Activated naive CD8-positive, alpha-beta T cell treated with anti-CD3 and anti-CD28 coated beads, Interleukin-2, amount 50 U/mL, for 24 hours (primary cell): ENCODE measurements at places on chromosomes 2 and 18.
A peak's percentile ranks its signal among the peaks of the same experiment; 100 is the strongest.

- DNase-seq: no peak
Measured at GRCh38 chr2:47488870-47489584, 86.1 kb downstream of the MSH2 start.

- DNase-seq: no peak
Measured at GRCh38 chr2:12615509-12615908, 101.2 kb upstream of the TRIB2 start.

GRCh38 chr2:150978053-150978452 is 283.6 kb downstream of the RBM43 start:
- no peak for DNase-seq

DNA sequence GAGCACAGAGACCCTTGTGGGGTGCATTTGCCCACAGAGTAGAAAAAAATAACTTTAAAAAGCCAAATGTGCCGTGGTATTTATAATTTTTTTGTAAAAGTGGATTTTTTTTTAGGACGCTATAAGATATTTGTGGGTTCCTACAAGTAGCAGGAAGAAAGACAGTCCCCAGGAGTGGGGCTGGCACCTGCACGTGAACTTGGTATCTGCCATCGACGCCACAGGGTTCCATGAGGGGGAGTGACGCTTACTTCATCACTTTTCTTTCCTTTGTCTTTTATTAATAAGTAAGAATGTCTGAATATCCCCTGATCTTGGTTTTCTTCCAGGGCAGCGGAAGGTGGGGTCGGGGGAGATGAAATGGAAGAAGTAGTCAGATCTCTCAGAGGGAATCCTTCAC is 207.0 kb downstream of the TWIST2 start:
- no peak for DNase-seq

DNA sequence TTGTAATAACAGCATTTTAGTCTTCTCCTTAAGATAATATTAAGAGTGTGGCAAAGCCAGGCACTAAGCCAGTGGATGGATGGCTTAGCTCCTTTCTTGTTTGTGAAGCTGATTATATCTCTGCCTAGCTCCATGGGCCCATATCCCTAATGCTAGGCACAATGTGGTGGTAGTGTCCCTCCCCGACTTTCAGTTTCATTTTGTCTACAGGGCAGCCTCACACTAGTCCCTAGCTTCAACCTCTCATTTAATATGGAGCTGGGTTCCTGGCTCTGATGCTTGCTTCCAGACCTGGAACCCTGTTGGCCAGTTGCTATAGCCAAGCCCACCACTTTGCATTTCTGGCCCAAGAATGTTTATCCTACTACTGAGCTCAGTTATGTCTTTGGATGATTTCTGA is 437.0 kb upstream of the MEIS1 start:
- no peak for DNase-seq

DNA sequence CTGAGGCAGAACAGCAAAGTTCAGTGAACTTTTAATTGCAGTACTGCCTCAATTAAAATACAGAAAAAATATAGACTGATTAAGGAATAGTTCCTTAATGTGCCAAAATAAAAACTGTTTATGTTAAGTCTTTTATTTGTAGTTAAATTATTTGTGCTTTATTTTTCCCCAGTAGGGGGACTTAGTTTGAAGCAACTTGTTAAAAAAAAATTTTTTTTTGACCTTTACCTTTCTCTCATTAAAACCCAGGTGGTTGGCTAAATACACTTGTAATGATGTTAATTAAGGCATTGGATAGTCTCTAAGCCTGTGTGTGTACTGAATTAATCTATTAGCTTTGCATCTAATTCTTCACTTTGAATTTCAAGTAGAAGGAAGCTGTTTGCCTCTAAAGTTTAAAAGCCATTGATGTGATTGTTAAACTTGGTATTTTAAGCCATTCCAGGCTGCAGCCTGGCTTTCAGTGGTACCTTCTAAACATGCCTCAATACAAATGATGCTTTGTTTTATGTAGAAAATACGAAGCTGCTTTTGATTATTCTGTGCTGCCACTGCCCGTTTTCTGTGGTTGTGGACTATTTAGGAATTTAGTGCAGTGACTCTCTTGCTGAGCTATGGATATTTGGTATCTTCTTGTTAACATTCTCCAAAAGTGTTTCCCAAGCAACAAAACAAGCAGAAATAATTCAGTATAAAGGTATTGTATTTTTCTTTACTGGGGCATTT is 102.9 kb downstream of the TANC1 start:
- DNase-seq: no peak

GRCh38 chr2:42105330-42106256 is 57.8 kb downstream of the PKDCC start:
- DNase-seq: peak; percentile 69

GRCh38 chr2:190637281-190637734 is 11.6 kb upstream of the NAB1 start:
- no peak for DNase-seq

GRCh38 chr2:172086241-172087206 is 1.2 kb downstream of the DLX1 start:
- peak; percentile 47 for DNase-seq

GRCh38 chr2:46632349-46632748 is 153.0 kb downstream of the TMEM247 start:
- no peak for DNase-seq

GRCh38 chr2:43019025-43019367 is 207.4 kb downstream of the ZFP36L2 start:
- DNase-seq: no peak

DNA sequence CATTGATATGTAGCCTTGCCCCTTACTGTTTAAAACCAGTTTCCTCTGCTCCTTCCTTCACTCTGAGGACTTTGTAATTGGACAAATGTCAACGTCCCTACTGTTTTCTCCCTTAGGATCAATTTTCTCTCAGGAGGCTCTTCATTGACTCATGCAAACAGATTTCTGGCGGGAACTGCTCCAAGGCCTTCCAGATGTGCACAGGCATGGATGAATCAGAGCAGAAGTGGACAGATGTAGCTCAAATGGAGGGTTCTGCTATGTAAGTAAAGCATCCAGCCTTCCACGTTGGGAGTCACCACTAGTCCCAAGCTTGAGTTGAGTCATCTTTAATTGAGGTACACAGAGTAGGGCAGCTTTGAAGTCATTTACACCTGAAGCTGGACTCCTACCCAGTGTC is 34.1 kb upstream of the ZDBF2 start:
- no peak for DNase-seq

GRCh38 chr2:11433822-11434221 is 32.1 kb downstream of the E2F6 start:
- peak; percentile 13 for DNase-seq

GRCh38 chr18:35042389-35043071 is 1.3 kb downstream of the MAPRE2 start:
- DNase-seq: no peak

DNA sequence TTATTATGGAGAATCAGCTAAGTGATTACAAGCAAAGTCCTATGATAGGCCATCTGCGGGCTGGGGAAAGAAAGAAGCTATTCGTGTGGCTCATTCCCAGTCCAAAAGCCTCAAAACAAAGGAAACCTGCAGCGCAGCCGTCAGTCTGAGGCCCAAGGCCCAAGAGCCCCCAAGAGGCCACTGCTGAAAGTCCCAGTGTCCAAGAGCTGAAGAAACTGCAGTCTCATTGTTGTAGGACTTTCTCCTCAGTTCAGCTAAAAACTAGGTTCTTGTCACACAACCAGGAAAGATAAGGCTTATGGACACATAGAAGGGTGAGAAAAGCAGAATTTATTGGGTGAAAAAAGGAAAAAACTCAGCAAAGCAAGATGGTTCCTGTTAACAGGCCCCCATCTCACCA is 143.2 kb downstream of the RHBDD1 start:
- DNase-seq: no peak

- DNase-seq: no peak
Measured at GRCh38 chr2:41937921-41938708, 109.7 kb upstream of the PKDCC start.

DNA sequence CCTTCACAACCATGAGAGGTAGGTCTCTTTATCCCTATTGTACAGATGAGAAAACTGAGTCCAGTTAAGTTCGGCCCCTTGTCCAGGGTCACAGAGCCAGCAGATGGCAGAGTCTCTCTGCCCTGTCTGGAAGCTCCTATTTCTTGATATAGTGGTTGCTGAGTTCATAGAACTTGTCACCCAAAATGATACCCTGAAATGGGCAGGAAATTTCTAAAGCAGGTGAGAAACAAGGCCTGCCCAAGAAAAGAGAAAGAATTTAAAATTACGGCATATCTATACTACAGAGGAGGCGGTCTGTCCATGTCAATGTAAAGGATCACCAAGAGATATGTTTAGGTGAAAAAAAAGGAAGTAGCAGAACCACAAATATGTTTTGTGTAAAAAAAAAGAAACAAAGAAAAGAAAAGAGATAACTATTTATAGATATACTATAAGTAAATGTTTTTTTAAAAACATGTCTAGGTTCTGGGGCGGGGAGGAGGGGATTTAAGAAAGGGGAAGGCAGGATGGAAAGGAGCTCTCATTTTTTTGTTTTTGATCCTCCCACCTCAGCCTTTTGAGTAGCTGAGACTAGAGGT is 39.8 kb downstream of the MYO7B start:
- no peak for DNase-seq

- no peak for DNase-seq
Measured at GRCh38 chr2:120486946-120487345, 141.0 kb downstream of the INHBB start.

DNA sequence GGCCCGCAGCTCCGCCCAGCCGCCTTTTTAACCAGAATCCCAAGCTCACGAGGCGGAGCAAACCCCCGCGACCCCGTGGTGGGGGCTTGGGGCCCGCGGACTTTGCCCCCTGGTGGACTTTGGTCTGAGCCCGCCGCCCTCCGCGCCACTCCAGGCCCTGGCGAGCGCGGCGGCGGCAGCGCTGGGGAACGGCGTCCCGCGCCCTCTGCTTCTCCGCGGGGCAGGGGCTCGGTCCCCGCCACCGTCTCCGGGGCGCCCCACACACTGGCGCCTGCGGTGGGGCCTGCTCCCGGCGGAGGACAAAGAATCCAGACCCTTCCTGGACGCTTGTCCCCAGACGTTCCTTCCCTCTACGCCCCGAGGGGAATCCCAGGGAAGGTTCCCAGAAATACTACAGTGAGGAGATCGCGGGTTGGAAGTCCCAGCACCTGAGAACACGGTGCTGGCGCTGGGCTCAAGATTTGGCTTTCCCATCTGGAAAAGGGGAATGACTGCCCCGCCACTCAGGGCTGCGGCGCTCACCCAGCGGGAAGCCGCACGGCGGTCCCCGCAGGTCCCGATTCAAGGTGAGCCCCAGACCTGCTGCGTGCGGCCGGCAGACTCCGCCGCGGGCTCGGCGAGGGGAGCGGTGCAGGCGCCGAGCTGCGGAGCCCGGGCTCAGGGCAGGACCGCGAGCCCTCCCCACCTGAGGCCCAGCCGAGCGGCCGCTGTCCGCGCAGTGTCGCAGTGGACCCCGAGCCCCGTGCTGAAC is at the start of gene HAAO:
TSS of gene HAAO (minus strand) at position 1 of the 751 bp plus-strand sequence. CDS start 47 bp downstream, outside the sequence.
- peak; percentile 20 for DNase-seq

DNA sequence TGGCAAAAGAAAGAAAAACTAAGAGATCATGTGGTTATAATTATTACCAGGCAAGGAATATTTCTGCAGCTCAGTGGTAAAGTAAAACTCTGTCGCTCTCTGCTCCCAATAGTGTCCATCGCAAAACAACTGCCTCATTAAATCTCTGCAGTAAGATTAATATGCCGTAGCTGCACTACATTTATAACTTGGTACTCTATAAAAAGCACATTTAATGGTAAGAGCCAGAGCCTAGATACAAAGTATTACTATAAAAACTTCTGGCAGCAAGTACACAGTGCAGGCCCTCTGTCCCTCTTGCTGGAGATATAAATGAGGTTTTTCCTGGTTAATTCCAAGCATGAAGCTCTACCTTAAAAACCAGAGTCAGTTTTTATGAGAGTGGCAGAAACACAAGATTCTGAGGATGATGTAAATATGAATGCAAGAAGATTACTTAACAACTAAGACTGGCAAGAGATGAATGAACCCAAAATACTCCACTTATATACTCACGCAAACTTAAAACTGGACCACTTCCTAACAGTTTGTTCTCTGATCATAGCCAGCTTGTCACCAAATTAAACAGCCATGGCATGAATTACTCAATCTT is 25.5 kb downstream of the ZNF521 start:
- DNase-seq: no peak

GRCh38 chr2:204360218-204361007 is 184.9 kb upstream of the PARD3B start:
- DNase-seq: no peak

- DNase-seq: peak; percentile 10
Measured at GRCh38 chr18:75455249-75456198, 28.0 kb upstream of the SMIM21 start.

DNA sequence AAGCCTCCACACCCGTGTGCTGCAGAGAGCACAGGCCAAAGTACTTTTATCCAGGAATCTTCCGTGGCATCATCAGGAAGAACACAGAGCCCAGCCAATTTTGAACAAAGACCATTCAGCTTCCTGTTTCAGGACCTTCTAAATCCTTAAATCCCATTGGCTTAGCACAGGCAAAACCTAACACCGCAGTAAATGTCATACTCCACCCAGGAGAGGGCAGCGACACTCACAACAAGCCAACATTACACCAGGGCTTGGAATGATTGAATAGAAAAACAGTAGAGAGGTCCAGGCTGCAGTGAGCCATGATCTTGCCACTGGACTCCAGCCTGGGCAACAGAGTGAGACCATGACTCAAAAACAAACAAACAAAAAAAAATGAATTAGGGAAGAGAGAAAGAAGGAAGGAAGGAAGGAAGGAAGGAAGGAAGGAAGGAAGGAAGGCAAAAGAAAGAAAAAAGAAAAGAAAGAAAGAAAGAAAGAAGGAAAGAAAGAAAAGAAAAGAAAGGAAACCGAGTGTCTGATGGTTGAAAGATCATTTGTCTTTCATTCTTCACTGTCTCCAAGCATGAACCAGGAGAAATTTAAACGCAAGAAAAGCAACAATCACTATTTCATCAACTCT is 144.6 kb upstream of the SATB2 start:
- no peak for DNase-seq
